ENCODE measurements at places on chromosomes 4 and X.

GRCh38 chr4:113316879-113317278 is 267.4 kb downstream of the ANK2 start:
- no peak for DNase-seq

GRCh38 chr4:169998981-169999380 is 27.2 kb downstream of the MFAP3L start:
- DNase-seq = no peak

DNA sequence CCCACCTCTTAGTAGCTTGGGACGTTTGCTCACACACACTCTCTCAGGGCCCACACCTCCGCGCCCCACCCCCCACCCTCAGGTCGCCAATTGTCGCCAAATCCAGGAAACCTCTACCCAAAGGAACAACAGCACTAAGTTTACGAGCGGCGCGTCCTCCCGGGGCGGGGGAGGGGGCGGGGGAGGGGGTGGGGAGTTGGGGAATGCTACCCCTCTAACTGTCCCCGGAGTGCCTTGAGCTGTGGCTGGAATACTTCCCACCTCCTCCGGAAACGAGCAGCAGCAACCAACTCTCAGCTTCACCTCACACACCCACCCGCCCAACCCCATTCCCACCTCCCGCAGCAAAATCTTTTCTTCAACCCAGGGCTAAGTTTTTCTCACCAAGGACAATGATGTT is 135.6 kb upstream of the ZIC3 start:
- no peak for DNase-seq

DNA sequence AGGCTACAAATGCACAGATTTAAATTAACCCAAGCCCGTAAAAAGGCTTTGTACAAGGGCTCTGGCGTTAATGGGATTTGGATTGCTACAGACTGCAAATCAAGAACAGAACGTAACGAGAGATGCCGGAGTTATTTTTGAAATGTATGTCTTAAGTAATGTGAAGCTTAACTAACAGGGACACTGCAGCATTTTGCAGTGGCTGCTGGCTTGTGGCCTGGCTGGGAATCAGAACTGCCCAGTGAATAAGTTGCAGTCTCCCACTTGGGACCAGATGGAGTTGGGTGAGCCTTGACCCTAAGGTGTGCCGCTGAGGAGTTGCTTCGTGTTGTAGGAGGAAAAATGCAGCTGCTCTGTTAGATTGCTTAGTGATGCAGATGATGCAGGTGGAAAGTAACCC is 318.4 kb downstream of the DHX15 start:
- DNase-seq = no peak

GRCh38 chr4:73051625-73052024 is 17.9 kb downstream of the COX18 start:
- no peak for DNase-seq

DNA sequence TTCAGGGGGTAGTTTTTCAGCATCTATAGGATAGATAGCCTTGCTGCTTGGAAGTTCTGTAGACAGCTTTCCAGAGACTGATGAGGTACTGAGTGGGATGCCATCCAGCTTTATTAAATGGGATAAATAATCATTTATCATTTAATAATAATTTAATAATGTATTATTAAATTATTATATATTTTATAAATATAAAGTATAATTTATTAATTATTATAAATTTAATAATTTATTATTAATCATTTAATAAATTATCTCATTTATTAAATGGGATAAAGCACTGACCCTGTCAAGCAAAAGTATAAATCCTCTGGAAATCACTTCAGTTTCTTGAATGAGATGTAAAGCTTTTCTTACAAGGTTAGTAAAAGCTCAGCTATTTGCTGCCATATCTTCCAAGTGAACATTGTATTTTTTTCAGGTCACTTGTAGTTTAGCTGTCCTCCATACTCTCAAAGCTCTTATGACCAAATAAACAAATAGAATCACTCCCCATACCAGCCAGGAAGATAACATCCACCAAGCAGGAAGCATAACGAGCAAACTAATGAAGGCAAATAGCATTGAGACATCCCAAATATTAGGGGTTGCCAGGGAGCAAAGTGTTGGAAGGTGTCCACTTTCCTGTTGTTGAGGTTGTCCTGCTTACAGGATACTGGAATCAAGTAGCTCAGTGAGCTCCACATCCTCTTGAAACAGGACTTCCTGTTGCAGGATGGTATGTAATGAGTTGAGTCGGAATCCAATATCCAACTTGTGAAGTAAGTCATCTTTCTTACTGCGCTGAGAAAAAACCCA is 88.9 kb downstream of the ZNF674 start:
- DNase-seq = no peak

DNA sequence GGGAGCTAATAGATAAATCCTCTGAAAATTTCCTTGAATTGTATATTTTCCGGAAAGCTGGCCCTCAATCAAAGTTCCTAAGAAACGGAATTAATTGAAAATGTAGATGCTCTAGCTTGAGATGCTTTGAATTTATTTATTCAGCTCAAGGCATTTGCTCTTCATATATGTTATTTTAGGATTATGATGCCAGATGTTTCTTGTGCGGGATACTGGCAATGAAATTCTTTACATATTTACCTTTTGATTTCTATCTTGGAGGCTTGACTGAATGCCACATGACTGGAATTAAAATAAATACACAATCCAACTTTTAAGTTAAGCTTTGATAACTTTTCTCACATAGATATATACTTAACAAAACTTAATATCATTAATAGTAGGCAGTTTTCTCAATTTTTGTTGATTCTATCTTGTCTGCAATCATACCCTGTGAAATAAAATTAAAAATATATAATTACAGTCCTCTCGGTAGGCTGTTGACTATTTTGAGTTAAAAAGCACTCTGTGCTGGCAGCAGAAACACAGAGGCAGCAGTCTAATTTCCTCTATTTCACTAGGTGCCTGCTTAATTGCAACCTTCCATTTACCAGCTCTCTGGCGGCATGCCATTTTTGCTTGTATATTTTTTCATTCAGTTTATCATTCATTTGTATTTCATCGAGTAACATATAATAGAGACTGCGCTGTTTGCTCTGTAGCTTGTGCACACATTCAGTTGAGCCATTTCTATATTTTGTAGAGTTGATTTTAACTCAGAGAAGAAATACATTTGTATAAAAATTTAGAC is 991.5 kb downstream of the ADGRL3 start:
- DNase-seq = no peak

GRCh38 chrX:35841872-35842271 is 43.7 kb downstream of the MAGEB16 start:
- DNase-seq = no peak

- no peak for DNase-seq
Observed at GRCh38 chr4:146029147-146029546, 90.5 kb upstream of the ZNF827 start.

DNA sequence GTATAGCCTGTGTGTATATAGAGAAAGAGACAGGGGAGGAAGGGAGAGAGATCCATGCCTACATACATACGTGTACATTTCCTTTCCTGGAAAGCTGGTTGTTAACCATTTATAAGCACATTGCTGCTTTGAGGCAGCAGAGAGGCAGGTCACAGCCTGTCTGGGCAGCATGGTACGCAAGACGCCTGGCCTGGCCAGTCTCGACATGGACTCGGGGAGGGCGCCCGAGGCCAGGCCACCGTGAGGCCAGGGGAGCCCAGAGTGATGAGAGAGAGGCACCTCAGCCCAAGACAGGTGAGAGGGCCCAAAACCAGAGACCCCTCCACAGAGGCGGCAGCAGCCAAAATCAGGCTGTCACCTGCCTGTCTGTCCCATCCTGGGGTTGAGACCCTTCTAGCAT is 3.9 kb downstream of the TREX2 start:
- DNase-seq = no peak

DNA sequence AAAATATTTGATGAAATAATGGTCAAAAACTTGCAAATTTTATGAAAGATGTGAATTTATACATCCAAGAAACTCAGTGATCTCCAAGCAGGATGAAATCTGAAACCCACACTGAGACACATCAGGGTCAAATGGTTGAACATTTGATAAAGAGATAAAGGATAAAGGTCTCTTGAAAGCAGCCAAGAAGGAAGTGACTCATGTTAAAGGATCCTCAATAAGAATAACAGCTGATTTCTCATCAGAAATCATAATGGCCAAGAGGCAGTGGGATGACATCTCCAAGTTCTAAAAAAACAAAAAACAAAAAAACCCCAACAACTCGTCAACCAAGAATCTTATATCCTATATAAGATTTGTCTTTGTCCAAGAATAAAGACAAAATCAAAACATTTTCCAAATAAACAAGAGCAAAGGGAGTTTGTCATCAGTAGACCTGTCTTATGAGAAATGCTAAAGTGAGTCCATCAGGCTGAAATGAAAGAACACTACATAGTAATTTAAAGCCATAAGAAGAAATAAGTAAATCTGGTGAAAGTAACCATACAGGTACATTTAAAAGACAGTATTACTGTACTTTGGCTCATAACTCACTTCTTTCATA is 121.7 kb downstream of the PDS5A start:
- no peak for DNase-seq

DNA sequence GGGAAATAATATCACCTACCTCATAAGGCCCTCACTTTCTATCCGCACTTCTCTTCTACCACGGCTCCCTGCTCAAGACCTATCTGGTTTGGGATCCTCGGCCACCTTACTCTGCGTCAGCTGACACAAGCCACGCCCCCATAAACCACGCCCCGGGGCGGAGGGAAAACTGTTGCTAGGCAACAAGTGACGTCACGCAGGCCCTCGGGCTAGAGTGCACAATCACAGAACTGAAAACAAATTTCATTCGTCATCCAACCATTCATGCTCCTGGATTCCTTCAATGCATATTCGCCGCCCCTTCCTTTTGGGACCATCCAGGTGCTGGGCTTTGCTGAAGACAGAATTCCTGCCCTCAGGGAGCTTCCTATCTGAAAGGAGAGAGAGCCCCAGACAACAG is 66.3 kb downstream of the SMC1A start:
- DNase-seq = peak; percentile 6

DNA sequence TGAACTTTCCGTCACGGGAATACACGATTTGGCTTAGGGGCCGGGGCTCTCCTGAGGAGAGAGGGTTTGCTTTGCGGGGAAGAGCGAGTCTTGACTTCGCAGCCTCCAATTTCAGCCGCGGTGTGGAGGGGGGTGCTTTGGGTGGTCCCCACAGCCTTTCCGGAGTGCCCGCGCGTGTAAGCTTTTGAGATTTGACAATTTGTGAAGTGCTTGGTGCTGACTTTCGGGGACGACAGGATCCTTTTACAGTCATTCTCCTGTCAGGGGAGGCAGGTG is 355 bp downstream of the SCML1 start:
- no peak for DNase-seq

DNA sequence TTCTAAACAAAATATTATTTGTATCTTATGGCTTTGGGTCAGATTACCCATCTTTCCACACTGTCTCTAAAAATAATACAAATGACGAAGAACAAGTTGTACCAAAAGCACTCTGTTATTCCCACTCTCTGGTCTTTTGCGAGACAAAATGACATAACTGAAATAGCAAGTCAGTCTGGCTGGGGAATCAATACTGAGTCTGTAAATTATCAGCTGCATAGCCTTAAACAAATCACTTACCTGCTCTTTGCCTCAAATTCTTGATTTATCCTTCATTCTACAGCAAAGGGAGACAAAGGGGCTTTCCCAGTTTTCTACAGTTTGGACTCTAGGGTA is 40.9 kb downstream of the SOWAHB start:
- DNase-seq = no peak

DNA sequence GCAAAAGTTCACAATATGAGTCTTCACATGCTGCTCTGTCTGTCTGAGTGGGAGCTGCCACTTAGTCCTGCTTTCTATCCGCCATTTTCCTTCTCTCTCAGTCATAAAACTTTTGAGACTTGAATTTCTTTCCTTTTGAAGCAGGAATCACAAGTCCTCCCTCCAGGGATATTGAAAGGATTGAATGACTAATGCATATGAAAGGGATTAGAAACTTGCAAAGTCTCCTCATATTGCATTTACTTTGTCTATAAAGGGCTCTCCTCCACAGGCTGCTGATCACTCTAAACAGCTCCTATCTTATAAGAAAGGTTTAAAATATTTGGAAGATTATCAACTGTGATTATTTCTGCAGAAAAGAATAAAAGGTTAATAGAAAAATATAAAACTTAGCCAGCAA is 879.1 kb downstream of the ARAP2 start:
- no peak for DNase-seq

GRCh38 chr4:107801766-107802211 is 22.9 kb upstream of the SGMS2 start:
- DNase-seq = no peak
